ENCODE measurements at places on chromosomes 12 and 14. TPM values are rescaled to one million over a fixed set of nuclear protein-coding genes. Genes with fewer than 3 reads are reported as not detected.

The DLGAP5 gene
- 8.9 TPM for total RNA-seq

The STXBP6 gene
- 1.3 TPM for total RNA-seq

The MIP gene
- 0.15 TPM for total RNA-seq

The GPD1 gene
- 2.6 TPM for total RNA-seq

The SLC22A17 gene
- total RNA-seq, result 7.3 TPM

The AQP2 gene
- not detected for total RNA-seq

The ARID2 gene
- total RNA-seq, result 11.7 TPM

The RPL6 gene
- total RNA-seq, result 1,135 TPM

The DCN gene
- total RNA-seq, result 16.2 TPM

The RPGRIP1 gene
- not detected for total RNA-seq

The CLEC2D gene
- 2.9 TPM for total RNA-seq

The PAX9 gene
- 0.34 TPM for total RNA-seq

The SSTR1 gene
- 0.63 TPM for total RNA-seq

The KRT8 gene
- total RNA-seq, result 43.1 TPM

The NYNRIN gene
- 8.5 TPM for total RNA-seq

The B3GNT4 gene
- not detected for total RNA-seq

The UNC79 gene
- under 0.01 TPM for total RNA-seq

The TAS2R42 gene
- total RNA-seq, result not detected

The RTL1 gene
- not detected for total RNA-seq

The CBLN3 gene
- total RNA-seq, result 4.7 TPM

The MTRFR gene
- 5.6 TPM for total RNA-seq

The ATXN7L3B gene
- total RNA-seq, result 25.7 TPM

The KICS2 gene
- total RNA-seq, result 4.2 TPM

The FAR2 gene
- total RNA-seq, result 51.4 TPM

The SMCO3 gene
- total RNA-seq, result 0.12 TPM

The MRPL42 gene
- 48.9 TPM for total RNA-seq

The SERPINA5 gene
- 0.29 TPM for total RNA-seq

The OTX2 gene
- not detected for total RNA-seq

The PLEKHD1 gene
- total RNA-seq, result not detected

The KCNC2 gene
- total RNA-seq, result not detected

The TMEM121 gene
- 7.0 TPM for total RNA-seq

The MAGOHB gene
- 8.7 TPM for total RNA-seq

The OR4K13 gene
- not detected for total RNA-seq

The SERPINA3 gene
- total RNA-seq, result 0.10 TPM

The NOVA1 gene
- 4.5 TPM for total RNA-seq

The MIS18BP1 gene
- total RNA-seq, result 26.7 TPM

The CRIP1 gene
- total RNA-seq, result 2.0 TPM

All from glomerular endothelial cell (primary cell).